ENCODE measurements at places on chromosomes 6 and 20.
A peak's percentile ranks its signal among the peaks of the same experiment; 100 is the strongest.

DNA sequence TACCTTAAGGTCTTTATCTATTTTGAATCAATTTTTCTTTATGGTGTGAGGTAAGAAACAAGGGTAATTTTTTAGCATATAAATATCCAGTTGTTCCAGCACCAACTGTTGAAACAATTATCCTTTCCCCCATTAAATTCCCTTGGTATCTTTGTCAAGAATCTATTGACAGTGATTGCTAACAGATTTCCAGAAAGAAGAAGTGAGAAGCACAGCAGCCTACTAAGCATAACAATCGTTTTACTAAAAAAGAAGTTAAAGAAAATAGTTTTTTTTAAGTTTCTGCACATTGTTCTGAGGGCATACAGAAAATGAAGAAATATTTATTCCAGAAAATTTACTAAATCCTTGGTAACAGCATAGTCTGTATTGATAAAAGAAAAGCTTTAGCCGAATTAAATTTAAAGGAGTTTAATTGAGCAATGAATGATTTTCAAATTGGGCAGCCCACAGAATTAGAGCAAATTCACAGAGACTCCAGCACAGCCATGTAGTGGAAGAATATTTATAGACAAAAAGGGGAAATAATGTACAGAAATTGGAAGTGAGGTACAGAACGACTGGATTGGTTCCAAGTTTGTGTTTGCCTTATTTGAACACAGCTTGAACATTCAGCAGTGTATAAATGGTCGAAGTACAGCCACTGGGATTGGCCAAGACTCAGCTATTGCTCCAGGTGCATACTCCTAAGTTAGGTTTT lies 97.9 kb upstream of the UST start:
- no peak for DNase-seq

DNA sequence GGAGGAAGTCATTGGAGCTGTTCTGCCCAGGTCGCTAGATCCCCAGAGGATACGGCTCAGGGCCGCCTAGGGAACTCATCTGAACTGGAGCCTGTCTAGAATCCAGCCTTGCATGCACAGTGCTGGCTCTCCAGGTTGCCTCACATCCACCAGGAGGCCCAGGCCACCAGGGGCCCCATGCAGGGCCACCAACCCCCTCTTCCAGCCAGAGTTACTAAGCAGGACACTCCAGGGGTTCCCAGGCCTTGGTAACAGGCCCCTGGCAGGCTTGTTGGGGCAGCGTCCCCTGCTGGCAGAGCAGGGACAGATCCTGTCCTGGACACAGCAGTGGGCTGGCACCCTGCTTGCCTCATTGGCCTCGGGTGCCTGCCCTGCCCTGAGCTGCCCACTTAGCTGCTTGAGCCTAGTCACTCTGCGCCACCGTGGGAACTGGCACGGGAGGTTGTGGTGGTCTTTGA lies 35.3 kb downstream of the EFCAB8 start:
- DNase-seq: no peak

- DNase-seq: no peak
Measured at GRCh38 chr6:6659600-6660327, 71.2 kb downstream of the LY86 start.

DNA sequence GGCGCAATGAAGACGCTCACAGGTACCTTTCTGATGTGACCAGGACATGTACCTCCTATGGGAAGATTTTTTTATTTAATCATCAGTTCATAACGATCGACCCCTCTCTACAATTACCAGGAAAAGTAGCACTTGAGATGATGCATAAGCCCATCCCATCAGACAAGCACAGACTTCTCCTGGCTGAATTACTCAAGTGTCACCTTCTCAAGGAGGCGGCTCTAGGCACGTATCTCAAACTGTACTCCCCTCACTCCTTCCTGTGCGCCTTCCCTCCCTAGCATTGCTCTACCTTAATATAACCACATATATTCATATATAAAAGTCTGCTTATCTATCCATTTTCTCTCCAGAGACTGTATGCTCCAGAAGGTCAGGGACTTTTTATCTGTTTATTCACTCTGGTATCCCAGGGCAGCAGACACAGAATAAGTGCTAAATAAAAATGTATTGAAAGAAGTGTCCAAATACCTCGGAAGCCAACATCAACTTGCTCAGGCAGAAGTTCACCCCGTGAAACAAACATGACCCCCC lies 71.5 kb downstream of the CNKSR3 start:
- no peak for DNase-seq

GRCh38 chr6:99894815-99895214 lies 99.2 kb downstream of the MCHR2 start:
- DNase-seq: no peak

- no peak for DNase-seq
Measured at GRCh38 chr20:62566771-62567170, 75.5 kb upstream of the SLCO4A1 start.

GRCh38 chr6:63352544-63353285 lies 32.9 kb upstream of the LGSN start:
- no peak for DNase-seq

- no peak for DNase-seq
Measured at GRCh38 chr6:35492258-35492973, 4.5 kb downstream of the TEAD3 start.

- no peak for DNase-seq
Measured at GRCh38 chr6:78528926-78529325, 338.4 kb upstream of the IRAK1BP1 start.

GRCh38 chr6:116329156-116329555 lies 41.6 kb upstream of the DSE start:
- DNase-seq: no peak

GRCh38 chr6:23448281-23448680 lies 677.7 kb upstream of the NRSN1 start:
- DNase-seq: no peak

DNA sequence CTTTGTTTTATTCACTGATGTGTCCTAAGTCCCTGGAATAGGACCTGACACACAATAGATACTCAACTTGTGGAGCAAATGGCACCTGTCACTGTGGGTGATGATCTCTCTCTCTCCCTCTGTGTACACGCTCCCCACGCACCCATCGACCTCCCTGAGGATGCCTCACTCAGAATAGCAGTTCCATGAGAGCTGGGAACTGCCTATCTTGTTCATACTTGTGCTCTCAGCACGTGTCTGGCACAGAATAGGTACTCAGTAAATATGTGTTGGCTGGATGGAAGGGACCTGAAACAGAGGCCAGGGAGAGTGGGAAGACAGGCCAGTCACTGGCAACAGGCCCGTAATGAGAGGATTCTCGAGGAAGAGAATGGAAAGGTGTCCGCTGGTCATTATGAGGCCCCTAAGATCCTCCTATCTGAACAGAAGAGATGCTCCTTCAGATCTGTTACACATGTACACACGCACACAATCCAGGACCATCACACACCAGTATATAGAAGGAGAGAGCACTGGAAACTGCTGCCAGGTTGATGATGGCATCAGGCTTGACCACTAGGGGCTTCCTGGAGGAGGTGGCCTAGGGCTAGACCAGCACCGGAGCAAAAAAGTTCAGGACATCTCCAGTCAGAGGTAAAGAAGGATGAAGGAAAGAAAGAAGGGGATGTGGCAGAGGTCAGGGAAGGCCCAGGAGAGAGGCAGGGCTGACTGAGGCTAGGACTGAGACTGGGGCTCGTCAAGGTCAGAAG lies 30.9 kb downstream of the VEGFA start:
- no peak for DNase-seq

DNA sequence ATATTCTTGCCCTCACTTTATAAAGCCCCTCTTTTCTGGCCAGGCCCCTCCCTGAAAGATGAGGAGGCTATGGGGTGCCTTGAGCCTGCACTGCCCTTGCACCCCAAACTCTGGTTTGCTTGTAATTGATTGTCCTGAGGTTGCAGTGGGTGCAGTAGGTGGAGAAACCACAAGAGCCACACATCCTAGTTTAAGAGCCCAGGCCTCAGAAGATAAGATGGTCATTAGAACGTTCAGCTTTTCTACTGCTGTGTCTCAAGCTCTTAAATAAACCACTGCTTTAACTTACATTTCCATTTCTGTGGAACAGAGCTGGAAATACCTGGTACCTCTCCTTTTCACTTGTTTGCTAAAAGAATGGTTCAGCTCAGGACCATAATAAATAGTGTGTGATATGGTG lies 9.0 kb downstream of the MRAP2 start:
- no peak for DNase-seq

DNA sequence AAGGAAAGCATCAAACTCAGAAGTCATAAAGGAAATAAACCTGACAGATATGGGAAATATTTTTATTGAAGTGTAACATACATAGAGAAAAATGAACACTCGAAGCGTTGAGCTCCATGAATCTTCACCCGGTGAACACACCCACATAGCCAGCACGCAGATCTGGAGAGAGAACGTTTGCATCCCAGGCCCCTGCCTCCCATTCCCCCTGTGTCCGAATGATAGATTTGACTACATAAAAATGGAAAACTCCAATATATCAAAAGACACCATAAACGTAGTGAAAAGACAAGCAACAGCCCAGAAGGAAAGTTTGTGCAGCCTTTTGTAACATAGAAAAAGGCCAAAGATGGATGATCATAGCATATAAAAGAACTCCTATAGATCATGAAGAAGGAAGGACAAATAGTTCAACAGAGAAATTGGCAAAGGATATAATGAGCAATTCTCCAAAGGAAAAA lies 17.1 kb downstream of the SYNJ2 start:
- DNase-seq: no peak

GRCh38 chr20:63360850-63361518 lies at the start of gene CHRNA4:
Gene CHRNA4, minus strand, starts transcription at chr20:63361349. Its CDS starts 184 bp downstream, at chr20:63361165.
- DNase-seq: no peak

DNA sequence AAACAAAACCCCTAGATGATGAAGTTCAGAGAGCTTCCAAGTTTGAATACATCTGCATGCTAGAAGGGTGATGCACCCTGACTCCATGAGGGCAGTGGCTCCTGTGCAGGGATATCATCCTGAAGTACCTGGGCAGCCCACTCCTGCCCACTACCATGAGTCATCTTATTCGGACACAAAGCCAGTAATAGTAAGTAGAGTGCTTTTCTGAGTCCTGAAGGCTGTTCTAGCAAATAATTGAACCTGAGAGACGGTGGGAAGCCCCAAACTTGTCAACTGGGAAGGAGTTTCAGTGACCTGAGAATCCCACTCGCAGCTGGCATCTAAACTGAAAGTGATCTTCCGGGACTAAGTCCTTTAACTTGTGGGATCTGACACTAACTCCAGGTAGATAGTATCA lies 152.9 kb upstream of the COL21A1 start:
- no peak for DNase-seq

GRCh38 chr20:54649511-54649962 lies 174.1 kb downstream of the DOK5 start:
- DNase-seq: peak; percentile 65

- no peak for DNase-seq
Measured at GRCh38 chr6:144467172-144467762, 182.1 kb downstream of the UTRN start.

- no peak for DNase-seq
Measured at GRCh38 chr6:139943391-139943790, 568.9 kb upstream of the CITED2 start.

- DNase-seq: peak; percentile 94
Measured at GRCh38 chr6:158653577-158654354, 3.9 kb downstream of the SYTL3 start.

- peak; percentile 67 for DNase-seq
Measured at GRCh38 chr20:5511930-5512329, 195.2 kb upstream of the PROKR2 start.

DNA sequence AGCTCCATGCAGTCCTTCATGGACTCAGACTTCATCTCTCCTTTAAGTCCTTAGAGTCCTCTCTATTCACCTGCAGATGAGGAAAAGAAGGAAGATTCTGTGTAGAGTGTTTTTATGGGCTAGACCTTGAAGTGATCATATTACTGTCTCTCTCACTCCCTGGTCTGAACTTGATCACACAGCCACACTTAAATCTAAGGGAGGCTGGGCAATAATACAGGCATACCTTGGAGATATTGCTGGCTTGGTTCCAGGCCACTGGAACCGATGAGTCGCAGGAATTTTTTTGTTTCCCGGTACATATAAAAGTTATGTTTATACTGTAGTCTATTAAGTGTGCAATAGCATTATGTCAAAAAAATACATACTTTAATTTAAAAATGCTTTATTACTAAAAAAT lies 59.2 kb upstream of the FOXO3 start:
- no peak for DNase-seq

GRCh38 chr6:39102071-39102820 lies 12.7 kb downstream of the SAYSD1 start:
- no peak for DNase-seq

DNA sequence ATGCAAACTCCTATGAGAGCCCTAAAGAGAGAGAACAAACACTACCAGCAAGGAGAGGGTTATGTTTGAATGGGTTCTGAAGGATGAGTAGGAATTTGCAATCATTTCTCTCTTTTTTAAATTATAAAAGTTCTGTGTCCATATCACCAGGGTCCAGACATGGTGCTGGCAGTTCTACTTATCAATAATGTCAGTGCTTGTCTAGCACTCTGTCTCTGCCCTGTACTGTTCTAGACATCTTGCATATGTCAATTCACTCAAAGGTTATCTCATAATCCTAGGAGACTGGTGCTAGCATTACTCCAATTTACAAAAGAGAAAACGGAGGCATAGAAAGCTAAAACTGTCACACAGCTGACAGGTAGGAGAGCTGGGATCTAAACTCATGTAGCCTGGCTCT lies 101.3 kb downstream of the VEGFA start:
- no peak for DNase-seq

DNA sequence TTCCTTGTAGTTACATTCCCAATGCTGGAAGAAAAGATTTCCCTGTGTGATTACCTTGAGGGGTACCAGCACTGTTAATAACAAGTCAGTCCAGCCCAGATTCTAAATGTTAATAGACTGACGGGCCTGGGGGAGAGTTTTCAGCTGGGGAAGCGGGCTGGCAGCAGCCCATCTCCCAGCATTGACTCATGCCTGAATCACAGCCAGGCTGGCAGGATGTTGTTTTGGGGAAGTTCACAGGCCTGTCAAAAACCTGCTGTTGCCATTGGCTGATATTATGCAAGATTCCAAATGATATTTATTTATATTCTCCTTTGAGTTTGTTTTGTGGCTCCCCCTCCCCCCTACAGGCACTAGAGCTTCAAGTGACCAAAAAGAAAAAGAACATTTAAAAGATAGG lies 213.9 kb upstream of the CNR1 start:
- DNase-seq: no peak

GRCh38 chr6:108796875-108797274 lies 51.3 kb upstream of the ARMC2 start:
- no peak for DNase-seq

DNA sequence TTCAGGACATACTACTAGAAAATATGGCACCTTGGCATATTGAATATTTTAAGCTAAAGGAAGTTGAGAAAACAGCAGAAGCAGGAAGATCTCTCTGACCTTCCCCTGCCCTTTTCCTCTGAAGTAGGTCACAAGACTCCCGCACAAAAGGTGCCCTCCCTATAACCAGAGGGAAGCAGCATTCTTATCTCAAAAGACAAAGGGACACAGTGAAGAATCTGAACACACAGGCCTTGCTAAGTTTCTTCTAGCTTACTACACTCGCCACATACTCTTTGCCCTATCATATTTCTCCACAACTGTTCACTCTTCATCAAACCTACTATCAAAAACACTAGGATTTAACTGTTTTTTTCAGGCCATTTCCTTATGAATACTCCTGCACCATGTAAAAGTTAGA lies 151.2 kb downstream of the ELOVL4 start:
- DNase-seq: no peak

- DNase-seq: no peak
Measured at GRCh38 chr20:39861381-39861780, 827.7 kb downstream of the MAFB start.
